ENCODE measurements at places on chromosomes 5 and 9.

DNA sequence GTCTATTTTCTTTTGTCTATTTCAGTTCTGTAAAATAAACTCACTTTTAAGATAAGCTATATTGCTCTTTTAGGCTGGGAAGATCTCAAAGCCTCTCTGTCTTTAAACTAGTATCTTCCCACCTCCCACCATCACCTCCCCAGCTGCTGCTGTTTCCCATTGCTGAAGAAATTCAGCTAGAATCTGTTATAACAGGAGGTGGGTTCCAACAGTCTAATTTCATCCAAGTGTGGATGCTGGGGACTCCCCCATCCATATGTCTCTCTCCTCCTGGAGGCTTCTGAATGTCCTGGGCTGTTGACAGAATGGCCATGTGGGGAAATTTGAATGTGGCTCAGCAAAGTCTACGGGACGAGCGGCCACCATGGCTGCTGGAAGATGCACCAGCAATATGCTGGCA is 301.0 kb downstream of the RASEF start:
- DNase-seq: no peak

DNA sequence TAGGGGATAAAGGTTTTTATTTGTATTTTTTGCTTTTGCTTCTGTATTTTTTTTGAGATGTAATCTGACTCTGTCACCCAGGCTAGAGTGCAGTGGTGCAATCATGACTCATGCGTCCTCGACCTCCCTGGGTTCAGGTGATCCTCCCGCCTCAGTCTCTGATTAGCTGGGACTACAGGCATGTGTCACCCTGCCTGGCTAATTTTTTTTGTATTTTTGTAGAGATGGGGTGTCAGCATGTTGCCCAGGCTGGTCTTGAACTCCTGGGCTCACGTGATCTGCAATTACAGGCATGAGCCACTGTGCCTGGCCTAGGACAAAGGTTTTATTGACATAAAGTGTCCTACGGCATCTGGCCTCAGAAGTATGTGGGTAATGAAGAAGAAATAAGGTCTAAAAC is 297.1 kb upstream of the C9orf72 start:
- DNase-seq: no peak

GRCh38 chr9:37036371-37036775 is 2.3 kb upstream of the PAX5 start:
- no peak for DNase-seq

DNA sequence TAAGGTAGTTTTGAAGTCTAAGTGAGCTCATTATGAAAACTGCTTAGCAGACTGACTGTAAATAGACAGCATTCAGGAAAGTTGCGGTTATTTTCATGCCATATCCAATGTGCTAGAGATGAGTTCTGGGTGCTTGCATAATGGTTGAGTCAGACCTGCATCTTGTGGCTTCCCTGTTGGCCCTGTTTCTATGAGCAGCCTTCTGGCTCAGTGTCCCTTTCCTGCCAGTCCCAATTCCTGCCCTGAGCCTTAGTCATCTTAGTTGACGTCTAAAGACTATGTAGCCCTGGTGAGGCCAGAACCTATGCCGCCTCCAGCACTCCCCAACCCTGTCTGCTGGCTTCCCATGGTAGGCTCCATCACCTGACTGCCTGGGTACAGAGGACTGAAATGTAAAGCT is 76.3 kb upstream of the TNFSF8 start:
- no peak for DNase-seq

GRCh38 chr5:65418661-65419060 is 63.1 kb downstream of the ADAMTS6 start:
- DNase-seq: no peak

- DNase-seq: no peak
Measured at GRCh38 chr9:27310582-27310981, 13.6 kb upstream of the EQTN start.

DNA sequence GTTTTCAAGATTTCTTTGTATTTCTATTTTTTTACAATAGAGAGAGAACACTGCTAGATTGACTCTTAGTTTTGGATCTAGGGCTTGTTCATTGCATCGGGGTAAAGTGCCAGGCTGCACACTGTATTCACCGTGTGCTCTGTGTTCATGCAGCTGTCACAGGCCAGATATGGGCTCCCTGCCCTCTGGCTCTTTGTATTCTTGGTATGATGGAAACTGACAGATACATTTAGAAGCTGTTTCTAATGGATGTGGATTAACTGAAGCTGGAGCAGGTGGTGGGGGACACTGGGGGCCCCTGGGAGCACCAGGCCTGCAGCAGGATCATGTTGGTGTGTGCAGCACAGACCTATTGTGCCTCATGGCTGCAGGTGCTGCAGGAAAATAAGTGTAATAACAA is 28.0 kb downstream of the SLC36A1 start:
- DNase-seq: no peak

DNA sequence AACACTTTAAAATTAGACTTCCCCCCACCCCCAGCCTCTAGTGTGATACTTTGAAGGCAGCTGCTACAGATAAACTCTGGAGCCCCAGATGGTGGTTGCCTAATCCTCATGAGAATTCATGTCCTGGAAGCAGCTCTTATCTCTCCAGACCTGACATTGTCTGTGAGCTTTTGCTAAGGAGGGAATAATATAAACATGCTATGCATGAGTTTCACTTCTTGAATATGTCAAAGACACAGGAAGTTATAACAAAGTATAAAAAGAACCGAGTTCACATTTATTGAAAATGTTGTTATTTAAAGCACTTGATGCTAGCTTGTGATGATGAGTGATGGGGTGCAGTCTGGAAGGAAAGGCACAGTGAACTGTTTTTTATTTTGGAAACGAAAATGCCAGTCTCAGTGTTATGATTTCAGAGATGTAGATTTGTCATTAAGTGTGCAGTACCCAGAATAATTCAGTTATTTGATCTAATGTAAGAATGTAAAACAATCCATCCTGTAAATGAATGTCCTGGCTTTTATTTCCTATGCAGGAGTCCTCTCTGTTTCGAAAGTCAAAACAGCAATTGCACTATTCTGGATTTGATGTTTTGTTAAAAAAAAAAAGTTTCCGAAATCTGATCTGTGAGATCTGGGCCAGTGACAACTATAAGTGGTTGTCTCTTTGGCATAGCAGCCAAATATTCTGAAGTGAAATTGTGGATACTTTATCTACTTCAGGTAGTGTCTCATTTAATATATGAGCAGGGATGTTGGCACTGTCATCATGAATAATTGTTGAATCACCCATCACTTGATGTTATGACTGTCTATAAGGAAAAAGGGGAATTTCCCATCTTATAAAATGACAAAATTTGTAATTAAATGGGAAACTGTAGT is 77.0 kb downstream of the ZCCHC7 start:
- DNase-seq: no peak

- DNase-seq: no peak
Measured at GRCh38 chr5:77774981-77775789, 954 bp downstream of the TBCA start.

DNA sequence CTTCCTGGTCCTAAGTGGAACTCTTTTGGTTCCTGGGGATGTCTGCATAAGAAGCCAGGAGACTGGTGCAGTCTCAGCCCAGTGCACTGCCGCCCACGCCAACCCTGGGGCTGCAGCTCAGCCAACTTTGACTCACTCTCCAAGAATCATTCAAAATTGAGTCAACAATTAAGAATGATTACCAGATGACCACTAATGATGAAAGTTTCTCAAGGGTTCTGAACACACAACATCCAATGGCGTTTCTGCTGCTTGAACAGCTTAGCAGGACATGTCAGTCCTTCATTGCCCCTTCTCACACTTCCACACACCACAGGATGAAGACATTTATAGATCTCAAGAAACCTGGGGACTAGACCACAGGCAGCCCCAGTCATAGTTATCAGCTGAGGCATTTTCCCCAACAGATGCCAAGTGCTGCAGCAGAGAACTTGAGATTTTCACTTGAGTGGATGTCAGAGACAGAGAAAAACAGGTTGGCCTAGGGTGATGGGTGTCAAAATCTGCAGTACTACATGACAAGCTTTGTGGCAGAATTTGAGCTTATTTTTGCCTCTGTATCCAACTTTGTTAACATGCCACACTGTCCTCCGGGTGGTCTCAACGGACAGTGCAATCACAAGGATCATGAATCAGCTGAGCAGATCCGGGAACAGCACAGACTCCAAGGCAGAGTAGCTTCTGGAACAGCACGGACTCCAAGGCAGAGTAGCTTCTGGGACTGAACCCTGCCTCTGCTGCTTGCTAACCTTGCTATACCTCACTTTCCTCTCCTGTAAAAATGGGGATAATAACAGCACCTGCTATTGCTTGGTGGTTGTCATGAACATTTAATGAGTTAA is 356.1 kb downstream of the SPOCK1 start:
- peak; percentile 85 for DNase-seq

GRCh38 chr5:165055476-165055875 is 1550.1 kb downstream of the MAT2B start:
- DNase-seq: no peak

- DNase-seq: no peak
Measured at GRCh38 chr5:65481171-65481581, 544 bp downstream of the ADAMTS6 start.

GRCh38 chr5:137335493-137335892 is 163.6 kb downstream of the SPOCK1 start:
- DNase-seq: no peak

- peak; percentile 87 for DNase-seq
Measured at GRCh38 chr9:137435980-137436760, 5.0 kb downstream of the ENTPD8 start.

- DNase-seq: peak; percentile 92
Measured at GRCh38 chr9:120733190-120733589, 18.9 kb upstream of the MEGF9 start.

- no peak for DNase-seq
Measured at GRCh38 chr5:97425511-97425910, 242.5 kb upstream of the RIOK2 start.

- DNase-seq: no peak
Measured at GRCh38 chr5:1099926-1100663, 11.8 kb downstream of the SLC12A7 start.

DNA sequence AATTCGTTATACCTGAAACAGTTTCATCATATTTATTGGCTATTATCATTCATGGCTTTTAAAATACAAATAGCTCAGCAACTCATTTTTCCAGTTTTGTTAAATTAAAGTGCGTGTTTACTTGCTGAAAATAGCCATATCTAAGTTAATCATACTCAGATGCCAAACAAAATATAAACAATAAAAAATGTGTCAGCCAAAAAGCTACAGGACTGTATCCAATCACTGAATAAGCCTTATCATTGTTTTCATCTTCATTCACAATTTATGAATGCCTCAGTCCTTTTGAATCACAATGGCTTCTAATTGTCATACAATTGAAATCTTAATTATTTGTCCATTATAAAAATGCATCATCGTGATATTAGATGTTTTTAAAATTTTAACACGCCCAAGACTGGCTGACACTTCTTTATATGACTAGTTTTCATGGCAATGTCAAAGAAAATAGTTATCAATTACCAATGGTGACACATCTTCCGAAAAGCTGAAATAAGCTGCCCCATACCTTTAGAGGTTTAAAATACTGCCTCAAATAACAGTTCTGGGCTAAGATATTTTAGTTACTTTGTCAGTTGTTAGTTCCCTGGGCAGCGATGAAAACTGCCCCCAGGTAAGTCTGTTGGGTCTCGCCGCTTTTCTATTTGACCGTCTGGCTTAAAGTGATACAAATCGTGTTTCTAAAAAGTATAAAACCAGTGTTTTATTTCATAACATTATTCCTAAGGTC is 1.8 kb downstream of the NFIB start:
- no peak for DNase-seq

DNA sequence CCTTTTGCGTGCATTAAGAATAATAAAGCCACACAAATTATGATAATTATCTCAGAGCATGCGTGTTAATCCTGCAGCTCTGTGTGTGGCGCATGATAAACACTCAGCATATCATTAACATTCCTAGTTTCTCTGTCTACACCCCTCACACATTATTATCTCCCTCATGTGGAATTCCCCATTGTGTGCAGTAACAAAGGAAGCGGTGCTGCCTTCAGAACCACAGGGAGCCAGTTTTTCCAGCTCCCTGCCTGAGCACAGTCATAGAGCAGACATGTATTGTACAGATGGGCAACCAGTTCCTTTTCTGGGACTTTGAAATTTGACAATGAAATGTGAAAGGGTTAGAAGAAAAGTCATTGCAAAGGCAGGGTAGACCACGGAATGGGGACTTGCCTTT is 1365.5 kb upstream of the CDH9 start:
- DNase-seq: no peak

GRCh38 chr5:14551211-14551610 is 30.4 kb upstream of the OTULINL start:
- no peak for DNase-seq

GRCh38 chr9:122213589-122214413 is 15.0 kb downstream of the LHX6 start:
- DNase-seq: no peak

- DNase-seq: no peak
Measured at GRCh38 chr5:32413466-32414263, 30.9 kb downstream of the ZFR start.

GRCh38 chr9:121772600-121773285 is 121.3 kb downstream of the DAB2IP start:
- peak; percentile 53 for DNase-seq

DNA sequence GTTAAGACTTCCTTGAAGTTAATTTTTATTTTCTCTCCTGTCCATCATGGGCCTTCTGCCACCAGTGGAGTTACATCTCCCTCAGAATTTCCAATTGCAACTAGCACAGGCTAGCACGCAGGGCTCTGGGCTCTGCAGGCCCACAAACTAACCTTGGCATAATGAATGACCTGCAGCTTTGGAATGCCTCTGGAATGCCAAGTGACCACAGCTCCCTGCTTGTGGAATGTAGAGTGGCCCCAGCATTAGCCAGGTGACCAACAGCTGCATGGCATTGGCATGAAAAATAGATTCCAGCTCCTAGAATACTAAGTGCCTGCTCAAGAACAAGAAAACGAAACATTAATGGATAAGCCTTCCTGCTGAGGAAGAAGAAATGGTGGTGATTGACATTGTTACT is 726.1 kb downstream of the BRINP1 start:
- no peak for DNase-seq

- DNase-seq: peak; percentile 37
Measured at GRCh38 chr9:114286146-114286679, 36.7 kb upstream of the ORM1 start.

DNA sequence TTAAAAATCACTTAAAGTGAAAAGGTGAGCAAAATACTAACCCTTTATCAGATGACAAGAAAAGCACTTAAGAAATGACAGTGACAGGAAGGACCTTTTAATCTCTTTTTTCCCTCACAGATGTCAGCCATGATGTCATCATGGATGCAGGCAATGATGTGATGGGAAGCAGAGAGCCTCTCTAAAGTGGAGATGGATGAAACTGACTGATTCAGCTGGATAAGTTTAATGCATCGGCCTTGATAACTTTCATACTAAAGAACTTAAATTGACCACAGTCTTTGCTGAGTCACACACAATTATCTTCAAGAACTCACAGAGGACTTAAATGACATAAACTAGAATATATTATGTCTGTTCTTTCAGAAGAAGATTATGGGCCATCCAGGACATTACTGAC is 153.2 kb upstream of the FGF10 start:
- no peak for DNase-seq

Measured in ascending aorta (tissue), 2 donors.